ENCODE measurements at places on chromosomes 1 and 21.
A peak's percentile ranks its signal among the peaks of the same experiment; 100 is the strongest.

- DNase-seq, result no peak
These were observed 61.9 kb downstream of the CRP start for GRCh38 chr1:159652506-159652905.

DNA sequence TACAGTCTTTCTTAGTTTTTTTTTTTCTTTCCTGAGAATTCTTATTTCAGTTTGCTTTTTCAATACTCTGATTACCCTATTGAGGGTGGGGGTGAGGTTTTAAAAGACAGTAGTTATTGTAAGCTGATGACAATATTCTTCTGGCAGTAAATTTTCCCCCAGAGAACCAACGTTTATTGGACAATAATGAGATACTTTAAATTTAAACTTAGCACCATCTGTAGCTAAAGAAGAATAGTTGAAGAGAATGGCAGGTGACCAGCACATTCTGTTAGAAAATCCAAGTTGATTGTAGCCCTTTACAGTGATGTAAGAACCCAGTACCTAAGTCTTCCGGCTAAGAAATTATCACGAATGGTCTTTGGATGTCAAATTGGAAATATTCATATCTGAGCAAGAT, 364.6 kb upstream of the LYPLAL1 start:
- no peak for DNase-seq

DNA sequence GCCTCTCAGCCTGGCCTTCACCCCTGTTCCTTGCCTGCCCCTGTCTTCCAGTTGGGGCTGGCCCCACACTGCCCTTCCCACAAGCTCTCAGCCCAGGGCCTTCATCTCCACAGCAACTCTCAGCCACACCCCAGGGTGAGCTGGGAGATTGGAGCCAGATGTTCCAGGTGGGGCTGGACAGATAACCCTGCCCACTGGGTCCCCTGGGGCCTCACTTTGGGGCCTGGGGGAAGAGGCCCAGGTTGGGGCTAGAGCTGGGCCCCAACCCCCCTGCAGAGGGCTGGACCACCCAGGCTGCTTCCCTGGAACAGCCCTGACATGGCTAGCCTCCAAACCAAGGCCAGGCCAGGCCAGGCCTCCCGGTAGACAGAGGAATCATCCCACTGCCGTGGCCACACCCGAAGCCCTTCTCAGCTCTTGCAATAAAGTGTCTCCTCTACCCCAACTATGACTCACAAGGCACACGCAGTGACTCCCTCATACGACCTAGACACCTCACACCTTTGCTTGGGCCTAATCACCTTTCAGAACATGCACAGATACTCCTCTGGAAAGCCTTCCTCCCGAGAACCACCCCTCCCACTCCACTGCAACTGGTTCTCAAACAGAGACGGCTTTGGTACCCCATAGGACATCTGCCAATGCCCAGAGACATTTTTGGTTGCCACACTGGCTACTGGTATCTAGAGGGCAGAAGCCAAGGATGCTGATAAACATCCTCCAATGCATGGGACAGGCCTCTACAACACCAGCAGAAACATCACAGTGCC, 22.2 kb downstream of the SLC2A1 start:
- DNase-seq, result no peak

DNA sequence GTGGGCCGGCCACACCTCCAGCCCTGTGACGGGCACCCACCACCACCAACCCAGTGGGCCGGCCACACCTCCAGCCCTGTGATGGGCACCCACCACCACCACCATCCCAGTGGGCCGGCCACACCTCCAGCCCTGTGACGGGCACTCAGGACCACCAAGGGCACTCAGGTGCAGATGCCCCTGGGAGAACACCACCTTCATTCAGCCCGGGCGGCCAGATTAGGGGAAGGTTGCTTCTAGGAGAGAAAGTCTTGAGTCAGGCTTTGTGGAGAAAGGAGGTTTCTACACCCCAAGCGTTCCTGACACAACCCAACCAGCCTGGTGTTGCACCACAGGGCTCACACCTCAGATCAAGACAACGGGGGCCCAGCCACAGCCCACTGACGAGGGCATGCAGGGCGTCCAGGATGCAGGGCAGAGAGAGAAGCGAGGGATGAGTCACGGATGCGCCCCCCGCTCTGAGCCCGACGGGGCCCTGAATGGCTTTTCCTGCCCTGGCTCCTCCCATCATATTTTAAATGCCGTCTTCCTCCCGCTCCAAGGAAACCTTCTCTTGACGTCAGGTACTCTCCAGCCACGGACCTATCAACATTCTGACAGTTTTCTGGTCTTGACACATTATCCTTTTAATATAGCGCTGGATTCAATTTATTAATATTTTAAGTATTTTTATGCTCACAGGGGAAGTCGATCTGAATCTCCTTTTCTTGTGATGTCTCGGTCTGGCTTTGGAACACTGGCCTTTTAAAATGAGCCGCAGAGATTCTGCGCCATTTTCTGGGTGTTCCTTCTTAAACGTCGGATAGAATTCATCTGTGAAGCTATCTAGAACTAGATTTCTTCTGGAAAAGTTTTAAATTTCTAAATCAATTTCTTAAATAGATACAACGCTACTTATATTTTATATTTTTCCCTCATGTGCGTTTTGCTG, 631 bp upstream of the SPATC1L start:
- DNase-seq, result peak; percentile 91

GRCh38 chr21:35006248-35006647, 42.9 kb downstream of the RUNX1 start:
- DNase-seq, result no peak

DNA sequence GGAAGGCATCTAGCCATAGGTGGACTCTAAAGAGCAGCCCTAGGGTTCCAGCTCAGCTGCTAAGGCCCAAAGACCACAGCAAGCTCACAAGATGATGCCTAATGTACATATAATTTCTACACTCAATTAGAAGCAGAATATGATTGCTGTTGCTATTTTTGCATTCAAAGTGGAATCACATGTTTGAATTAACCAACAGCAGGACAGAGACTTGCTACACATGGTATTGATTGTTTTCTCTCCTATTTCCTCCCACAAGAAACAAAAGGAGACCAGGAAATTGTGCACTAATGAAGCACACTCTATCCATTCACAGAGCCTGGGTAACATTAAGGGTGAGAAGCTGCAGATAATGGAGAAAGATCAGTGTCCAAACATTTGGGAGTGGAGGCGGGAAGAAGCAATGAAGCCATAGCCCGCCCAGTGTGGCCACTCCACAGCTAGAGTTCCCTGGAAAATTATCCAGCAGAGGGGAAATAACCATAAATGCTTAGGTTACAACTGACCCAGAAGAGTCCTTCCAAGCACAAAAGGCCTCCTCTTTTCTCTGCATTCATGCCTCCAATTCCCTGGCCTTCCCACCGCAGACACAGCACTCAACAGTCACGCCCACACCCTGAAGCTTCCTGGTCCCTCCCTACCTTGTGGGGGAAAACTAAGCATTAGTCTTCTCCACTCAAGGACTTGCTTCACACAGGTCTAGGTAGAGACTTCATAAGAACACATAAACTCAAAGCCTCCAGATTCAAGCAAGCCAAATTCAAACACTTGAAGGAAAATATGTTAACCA, 7.5 kb downstream of the CNN3 start:
- no peak for DNase-seq
